ENCODE measurements at places on chromosomes 2 and 18.

DNA sequence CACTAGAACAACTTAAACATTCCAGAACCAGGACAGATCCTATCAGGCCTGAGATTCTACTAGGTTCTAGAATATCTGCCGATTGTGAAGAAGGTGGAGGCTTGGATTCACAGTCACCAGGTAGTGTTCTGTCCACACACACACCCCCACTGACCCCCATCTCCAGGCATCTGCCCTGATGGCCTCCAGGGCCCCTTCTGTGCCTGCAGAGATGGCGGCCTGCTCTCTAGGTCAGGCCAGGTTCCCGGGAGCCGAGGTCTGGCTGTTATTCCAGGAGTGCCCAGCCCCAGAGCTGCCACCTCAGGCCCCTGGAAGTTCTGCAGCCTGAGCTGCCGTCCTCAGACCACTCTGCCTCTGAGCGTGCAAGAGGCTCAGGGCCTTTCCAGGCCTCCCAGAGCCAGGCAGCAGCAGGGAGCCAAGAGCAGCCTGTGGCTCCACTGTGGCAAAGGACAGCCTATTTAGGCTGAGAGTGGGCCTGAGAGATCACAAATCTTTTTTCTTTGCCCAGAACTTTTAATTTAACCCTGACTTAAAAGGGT, 96.2 kb upstream of the ASAP2 start:
- no peak for DNase-seq

DNA sequence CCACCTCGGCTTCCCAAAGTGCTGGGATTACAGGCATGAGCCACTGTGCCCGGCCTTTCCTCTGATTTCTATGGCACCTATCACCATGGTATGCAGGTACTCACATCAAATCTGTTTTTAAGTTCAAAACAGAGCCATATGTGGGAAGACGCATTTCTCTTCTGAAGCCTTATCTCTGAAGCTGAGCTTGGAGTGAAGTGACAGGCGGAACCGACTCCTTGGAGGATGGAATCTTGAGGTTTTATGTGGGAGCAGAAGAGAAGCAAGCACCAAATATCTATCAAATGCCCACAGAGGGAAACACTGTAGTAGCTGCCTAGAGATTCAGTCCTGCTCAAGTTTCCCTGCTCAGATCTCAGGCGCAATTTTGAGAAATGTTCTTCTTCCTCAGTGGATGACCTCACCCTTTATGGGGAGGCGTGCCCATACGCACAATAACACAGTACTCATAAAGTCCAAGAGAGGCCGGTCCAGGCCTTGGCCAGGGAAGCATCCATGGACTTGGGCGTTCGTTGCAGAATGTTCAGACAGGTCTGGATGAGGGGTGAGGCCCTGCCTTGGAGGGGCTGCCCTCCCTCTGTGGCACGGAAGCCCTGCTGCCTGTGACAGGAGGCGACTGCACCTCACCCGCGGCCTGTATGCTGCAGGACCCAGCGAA, 67.9 kb downstream of the HNRNPLL start:
- DNase-seq: no peak

GRCh38 chr18:902229-902628, 2.4 kb upstream of the ADCYAP1 start:
- peak; percentile 27 for DNase-seq

DNA sequence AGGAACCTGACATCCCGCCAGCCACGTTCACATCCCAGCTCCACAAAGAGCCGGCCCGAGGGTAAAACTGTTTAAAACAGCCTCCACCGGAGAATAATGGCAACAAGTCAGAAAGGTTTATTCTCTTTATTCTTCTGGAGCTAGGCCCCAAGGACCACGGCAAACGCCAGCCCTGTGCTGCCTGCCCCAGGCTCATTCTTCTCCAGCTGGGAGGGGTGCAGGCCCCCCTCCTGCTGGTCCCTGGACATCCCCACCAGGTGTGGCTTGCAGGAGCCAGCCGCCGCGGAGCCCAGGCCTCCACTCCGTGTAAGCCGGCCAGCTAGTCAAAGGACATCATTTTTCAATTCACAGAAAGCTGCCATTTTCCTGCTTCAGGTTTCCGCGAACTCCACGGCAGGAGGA, 65.8 kb upstream of the SALL3 start:
- DNase-seq: no peak

DNA sequence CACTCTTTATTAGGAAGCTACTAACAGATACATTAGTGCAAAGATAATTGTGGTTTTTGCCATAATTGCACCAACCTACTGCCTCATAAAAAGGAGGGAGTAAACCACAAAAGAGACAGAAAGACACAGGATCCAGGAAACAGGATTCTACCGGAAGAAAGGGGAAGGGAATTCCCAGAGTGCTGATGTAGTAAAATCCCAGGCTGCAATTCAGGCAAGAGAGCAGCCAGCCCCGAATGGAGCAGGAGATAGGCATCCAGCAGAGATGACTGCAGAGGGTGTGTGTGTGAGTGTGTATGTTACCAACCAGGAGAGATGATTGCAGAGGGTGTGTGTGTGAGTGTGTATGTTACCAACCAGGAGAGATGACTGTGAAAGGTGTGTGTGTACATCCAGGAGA, 84.4 kb downstream of the KCNS3 start:
- no peak for DNase-seq

- no peak for DNase-seq
Measured at GRCh38 chr2:38517284-38517683, 85.4 kb downstream of the HNRNPLL start.

GRCh38 chr18:44589693-44590355, 90.9 kb upstream of the SETBP1 start:
- no peak for DNase-seq
